ENCODE measurements at places on chromosomes 7 and 10.

DNA sequence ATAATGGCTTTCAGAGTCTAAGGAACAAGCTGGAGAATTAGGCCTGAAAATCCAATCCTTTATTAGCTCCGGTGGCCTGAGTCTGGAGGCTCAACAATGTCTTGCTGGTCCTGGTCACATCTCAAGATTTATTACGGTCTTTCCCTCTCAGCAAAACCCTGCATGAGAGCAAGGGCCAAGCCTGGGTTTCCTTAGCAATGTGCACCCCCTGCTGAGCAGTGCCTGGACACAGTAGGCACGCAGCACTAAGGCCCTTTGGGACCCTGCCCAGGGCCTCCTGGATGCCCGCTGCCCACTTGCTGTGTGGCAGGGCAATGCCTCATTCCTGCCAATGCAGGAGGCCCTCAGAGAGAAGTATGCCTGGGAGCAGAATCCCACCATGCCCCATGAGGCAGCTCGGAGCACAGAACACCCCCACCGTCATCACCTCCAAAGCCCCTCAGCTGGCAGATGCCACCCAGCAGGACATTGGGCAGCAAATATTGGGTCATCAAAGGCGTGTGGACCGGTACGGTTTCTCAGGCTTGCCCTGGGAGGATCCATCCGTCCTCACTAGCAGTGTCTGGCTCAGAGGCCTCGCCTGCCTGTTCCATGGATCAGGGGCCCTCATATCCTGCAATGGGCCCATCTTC, 156.4 kb downstream of the OAT start:
- DNase-seq = no peak

DNA sequence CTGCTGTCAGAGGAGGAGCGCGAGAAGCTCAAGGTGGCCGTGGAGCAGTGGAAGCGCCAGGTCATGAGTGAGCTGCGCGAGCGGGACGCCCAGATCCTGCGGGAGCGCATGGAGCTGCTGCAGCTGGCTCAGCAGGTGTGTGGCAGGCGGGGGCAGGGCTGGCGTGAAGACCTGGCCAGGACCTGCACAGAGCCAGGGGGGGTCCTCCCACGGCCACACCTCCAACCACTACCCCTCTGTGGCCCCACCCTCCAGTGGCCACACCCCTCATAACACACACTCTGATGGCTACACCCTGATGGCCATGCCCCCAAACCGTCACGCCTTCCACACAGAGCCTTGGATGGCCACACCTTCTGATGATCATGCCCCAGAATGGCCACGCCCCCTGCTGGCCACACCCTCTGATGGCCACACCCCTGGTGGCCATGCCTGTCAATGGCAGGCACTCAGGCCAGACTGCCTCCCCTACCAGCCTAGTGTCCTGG, 23.4 kb upstream of the DPYSL4 start:
- no peak for DNase-seq

DNA sequence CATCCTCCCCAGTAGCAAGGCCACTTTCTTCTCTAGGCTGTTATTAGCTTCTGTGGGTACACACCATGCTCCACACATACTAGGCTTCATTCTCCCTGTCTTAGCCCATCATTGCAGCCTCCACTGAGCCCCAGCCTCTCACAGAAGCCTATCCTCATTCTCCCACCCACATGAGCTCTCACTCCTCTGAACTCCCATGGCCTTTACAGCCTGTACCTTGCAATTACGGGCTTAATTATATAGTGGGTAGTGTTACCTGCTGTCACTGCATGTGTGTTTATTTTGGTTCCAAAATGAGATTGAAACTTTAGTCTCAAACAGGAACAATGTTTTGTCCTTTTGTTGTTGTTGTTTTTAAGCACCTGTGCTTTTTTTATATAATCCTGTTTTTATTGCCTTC, 460.0 kb downstream of the KCNMA1 start:
- DNase-seq = no peak

DNA sequence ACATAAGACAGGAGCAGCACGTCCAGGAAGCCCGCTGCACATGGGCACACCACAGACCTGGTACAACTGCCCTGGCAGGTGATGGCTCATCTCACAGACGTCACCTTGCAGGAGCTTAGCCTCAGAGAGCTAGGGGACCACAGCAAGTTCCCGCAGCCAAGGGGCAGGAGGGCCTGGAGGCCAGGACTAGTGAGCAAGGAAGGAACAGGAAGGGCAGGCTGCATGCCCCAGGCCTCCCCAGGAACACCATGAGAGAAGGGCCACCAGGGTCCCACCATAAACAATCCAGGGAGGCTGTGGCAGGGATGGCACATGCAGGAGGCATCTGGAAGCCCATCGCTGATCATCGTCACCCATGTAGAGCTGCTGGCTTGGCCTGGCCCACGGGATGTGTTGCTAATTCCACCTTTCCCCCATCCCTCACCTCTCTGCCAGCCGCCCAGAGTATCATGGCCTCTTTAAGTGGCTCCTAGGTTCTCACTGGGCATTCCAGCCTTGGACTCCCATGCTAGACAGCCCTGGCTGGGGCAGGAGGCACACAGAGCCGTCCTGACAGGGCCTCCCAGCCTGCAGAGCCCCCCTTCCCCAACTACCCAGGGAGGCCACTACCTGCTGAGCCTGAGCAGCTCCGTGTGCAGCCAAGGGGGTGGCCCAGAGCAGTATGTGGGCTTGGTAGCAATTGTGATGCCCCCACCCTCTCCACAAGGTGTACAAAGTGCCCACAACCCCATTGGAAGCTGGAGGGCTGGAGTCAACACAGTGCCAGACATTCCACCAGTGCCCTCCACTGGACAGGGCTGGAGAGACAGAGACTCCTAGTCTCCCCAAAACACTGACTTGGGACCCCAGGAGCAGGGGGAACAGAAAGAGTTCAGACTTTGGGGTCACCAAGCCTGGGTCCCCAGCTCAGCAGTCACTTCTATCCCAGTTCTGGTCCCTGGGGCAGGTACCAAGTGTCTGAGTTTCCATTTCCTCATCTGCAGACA, 35.5 kb downstream of the GRID1 start:
- DNase-seq = no peak

Data from LHCN-M2 (cell line).